ENCODE measurements at places on chromosomes 6 and 20.

DNA sequence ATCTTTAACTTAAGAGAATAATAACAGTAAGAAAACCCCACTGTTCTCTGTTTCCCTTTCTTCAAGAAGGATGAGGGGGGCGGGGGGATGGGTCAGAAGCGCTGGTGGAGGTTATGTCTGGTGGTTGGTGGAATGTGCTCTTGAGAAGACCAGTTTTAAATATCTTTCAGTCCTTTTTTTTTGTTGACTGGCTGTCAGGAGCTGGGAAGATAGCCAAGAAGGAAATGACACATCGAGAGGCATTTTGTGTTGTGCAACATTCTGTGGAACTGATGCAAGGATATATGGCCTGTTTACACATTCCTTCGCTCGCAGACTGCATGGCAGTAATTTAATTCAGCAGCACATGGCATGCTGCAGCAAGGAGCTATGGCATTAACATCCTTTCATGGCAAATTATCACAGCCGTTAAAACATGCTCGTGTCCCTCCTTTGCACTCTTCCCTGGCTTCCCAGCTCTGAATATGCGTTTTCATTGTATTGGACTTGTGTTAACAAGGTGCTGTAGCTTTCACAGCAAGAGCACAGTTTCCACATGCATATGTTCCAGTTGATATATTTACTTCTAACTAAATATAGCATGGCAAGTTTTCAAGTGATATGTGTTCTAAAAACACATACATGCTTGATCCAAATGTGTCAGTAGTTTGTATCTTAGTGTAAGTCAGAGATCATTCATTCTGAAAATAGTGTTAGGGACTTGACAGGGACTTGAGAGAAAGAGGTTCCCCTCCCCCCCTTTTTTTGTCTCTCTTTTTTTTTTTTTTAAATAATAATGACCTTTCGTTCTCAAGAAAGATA lies 68.2 kb upstream of the SUPT3H start:
- peak; percentile 97 for ATAC-seq

- ATAC-seq, result no peak
Measured at GRCh38 chr6:39958947-39959346, 24.7 kb upstream of the MOCS1 start.

DNA sequence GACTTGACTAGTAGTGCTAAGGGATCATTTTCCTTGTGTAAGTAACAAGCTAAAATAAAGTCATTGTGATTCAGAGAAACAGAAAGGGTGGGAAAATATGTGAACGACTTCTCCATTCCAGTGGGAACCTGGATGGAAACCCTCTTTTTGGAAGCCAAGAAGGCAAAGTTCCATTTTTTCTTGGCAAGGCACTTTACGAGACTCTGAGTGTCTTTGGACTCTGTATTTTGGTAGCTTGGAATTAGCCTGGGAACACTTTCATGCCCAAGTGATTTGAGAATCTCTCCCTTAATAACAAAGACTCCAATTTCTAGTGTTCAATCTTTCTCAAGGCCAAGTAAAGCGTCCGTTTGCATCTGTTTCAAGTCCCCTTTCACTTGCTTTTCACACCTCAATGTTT lies 100.5 kb upstream of the SASH1 start:
- no peak for ATAC-seq

DNA sequence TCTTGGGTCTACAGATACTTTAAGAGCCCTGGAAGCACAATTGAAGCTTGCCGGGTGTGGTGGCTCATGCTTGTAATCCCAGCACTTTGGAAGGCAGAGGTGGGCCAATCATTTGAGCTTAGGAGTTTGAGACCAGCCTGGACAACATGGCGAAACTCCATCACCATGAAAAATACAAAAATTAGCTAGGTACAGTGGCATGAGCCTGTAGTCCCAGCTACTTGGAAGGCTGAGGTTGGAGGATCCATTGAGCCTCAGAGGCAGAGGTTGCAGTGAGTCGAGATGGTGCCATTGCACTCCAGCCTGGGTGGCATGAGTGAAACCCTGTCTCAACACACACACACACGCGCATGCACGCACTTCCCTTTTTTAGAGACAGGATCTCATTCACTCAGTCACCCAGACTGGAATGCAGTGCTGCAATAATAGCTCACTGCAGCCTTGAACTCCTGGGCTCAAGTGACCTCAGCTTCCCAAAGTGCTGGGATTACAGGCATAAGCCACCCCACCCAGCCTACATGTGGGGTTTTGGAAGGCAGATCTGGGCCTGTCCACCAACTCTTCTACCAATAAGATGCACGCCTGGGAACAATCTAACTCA lies 182.5 kb upstream of the JARID2 start:
- ATAC-seq, result peak; percentile 82

- ATAC-seq, result no peak
Measured at GRCh38 chr6:139151425-139152087, 16.7 kb downstream of the HECA start.

GRCh38 chr20:2130683-2131082 lies 29.1 kb downstream of the STK35 start:
- ATAC-seq, result no peak

GRCh38 chr6:26051665-26052310 lies 35.4 kb upstream of the HFE start:
- no peak for ATAC-seq

- no peak for ATAC-seq
Measured at GRCh38 chr20:58294497-58295455, 14.7 kb upstream of the RAB22A start.

GRCh38 chr6:39816747-39817146 lies 24.6 kb downstream of the DAAM2 start:
- no peak for ATAC-seq

GRCh38 chr20:54083459-54083858 lies 13.1 kb upstream of the BCAS1 start:
- ATAC-seq, result no peak

DNA sequence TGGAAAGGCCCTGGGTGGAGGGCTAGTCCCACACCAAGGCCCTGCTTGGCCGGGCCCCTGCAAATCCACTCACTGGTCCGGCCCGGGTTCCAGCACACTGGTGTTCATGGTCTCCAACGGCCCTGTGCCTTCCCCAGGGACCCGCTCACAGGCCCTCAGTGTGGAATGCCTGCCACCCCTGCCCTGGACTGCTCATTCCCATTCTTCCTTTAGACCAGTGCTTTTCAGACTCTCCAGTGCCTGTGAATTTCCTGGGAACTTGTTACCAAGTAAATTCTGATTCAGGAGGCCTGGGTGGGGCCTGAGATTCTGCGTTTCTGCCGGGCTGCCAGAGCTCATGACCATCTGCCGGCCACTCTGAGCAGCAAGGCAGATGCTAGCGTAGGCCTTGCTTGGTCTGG lies 5.7 kb upstream of the PXDC1 start:
- no peak for ATAC-seq

DNA sequence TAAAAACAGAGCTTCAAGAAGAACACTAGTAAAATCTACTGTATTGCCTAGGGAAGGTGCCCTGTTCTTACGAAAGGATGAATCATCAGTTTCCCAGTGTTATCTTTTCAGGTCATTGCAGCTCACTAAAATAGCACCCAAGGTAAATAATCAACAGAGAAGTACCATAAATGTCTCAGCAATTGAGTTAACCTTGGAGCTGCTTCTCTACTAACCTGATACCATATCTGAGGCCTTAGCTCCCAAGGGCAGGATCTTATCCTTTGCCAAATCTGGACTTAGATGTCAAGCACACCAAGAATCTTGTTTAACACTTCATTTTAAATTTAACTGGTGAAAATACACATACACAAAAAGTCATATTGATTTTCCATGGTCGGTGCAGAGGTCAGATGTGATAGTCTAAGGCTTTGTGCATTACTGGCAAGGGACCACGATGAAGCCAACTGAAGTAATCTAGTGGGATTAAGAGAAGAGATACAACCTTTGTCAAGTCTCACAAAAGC lies 81.5 kb downstream of the EDN1 start:
- peak; percentile 15 for ATAC-seq

- ATAC-seq, result no peak
Measured at GRCh38 chr20:57612916-57613315, 7.3 kb downstream of the ZBP1 start.

GRCh38 chr20:52049001-52049731 lies 142.4 kb downstream of the ZFP64 start:
- no peak for ATAC-seq

DNA sequence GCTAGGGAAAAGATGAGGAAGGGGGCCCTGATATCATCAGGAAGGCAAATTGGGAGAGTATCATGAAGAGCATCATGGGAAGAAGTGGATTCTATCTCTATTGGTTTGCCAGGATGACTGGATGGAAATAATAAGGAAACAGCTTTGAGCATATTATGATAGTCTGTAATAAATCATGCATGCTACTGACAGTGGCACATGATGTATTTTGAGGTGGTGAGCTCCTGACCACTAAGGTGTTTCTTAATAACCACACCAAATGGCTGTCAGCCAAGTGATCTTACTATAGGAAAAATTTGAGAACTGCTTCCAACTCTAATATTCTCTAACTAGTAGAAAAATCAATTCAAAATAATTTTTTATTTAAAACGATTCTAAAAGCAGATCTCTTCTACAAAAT lies 548.4 kb upstream of the JAG1 start:
- no peak for ATAC-seq

DNA sequence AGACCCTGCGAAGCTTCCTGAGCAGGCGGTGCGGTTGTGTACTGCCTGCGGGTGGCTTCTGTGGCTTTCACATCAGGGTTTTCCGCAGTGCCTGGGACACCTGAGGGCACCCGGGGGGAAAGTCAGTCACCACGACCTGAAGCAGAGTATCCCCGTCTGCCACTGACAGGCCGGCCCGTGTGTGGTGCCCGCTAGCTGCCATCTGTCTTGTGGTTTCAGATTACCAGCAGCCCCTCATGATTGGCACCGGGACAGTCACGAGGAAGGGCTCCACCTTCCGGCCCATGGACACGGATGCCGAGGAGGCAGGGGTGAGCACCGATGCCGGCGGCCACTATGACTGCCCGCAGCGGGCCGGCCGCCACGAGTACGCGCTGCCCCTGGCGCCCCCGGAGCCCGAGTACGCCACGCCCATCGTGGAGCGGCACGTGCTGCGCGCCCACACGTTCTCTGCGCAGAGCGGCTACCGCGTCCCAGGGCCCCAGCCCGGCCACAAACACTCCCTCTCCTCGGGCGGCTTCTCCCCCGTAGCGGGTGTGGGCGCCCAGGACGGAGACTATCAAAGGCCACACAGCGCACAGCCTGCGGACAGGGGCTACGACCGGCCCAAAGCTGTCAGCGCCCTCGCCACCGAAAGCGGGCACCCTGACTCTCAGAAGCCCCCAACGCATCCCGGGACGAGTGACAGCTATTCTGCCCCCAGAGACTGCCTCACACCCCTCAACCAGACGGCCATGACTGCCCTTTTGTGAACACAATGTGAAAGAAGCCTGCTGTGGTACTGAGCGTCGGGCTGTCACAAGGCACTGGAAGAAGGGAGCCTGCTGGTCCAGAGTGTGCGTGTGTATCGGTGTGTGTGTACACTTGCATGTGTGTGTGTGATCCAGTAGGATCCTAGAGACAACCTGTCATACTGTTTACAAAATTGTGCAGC lies 54.4 kb downstream of the GOPC start:
- peak; percentile 12 for ATAC-seq

DNA sequence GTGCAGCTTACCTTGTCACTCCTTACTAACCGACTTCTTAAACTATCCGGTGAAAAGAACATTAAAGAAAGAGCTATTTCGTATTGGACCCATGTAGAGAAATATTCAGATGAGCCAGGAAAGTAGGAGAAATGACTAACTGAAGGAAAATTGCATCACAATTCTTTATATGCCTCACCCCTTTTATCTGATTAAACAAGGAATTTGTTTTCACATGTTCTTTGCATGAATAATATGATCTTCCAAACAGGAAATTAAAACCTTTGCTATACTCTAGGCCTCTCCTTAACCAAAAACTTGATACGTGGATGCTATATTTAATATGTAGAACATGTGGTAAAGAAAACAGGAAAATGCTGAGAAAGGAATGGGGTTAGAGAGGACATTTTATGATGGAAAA lies 41.9 kb upstream of the LRRC1 start:
- ATAC-seq, result peak; percentile 81

Measured in esophagus mucosa (tissue), 1 donor.